ENCODE measurements at places on chromosomes 6 and 20. TPM values are rescaled to one million over a fixed set of nuclear protein-coding genes. Genes with fewer than 3 reads are reported as not detected.

- DNase-seq, result no peak
Measured at GRCh38 chr6:87660226-87660911, 41.7 kb downstream of the AKIRIN2 start.

TRIM15 gene
- total RNA-seq, result 1.6 TPM

DNA sequence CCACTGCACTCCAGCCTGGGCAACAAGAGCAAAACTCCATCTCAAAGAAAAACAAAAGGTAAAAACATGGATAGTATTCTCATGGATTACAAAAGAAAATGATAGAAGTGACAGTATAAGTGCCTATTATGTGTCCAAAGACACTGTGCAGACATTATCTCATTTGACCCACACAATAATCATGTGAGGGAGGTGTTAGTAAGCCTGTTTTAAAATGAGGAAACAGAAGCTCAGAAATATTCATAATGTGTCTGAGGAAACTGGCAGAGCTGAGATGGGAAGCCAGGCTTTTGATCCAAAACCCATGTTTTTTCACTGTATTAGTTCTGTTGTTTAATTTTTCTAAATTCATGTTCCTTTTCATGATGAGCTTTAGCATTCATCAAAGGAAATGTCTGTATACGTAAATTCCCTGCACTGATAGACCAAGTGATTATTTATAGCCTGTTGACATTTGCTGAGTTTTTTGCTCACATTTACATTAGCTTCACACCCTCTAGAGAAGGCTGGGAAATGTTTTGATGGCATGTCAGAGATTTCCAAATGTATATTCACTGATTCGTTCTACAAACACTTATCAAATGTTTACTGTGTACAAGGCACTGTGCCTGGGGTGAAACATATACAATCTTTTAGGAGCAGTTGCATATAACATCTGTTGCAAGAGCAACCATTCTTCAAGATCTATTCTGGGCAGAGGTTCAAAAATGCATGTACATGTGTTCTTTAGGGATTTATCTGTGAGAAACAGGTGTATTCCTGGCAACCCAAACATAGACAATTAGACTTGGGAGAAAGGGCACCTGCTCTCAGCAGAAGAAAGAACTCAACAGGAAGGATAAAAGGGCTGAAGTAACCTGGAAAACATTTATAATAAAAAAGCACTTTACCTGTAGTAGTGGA lies 331.5 kb downstream of the SAMD5 start:
- DNase-seq, result no peak

DNA sequence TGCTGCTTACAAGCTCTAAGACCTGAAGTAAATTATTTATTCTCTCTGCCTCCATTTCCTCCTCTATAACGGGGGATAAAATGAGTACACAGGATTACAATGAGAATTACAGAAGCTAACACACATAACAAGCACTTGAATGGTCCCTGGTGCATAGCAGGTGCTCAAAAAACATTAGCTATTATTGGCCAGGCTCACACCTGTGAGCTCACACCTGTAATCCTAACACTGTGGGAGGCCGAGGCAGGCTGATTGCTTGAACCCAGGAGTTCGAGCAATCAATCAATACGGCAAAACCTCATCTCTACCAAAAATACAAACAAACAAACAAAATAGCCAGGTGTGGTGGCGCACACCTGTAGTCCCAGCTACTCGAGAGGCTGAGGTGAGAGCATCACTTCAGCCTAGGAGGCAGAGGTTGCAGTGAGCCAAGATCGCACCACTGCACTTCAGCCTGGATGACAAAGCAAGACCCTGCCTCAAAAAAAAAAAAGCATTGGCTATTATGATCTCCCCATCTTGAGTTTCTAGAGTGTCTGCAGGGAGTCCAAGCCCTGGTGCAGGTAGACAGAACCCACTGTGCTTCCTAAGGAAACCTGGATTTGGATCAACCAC lies 68.1 kb downstream of the PREX1 start:
- DNase-seq, result no peak

DNA sequence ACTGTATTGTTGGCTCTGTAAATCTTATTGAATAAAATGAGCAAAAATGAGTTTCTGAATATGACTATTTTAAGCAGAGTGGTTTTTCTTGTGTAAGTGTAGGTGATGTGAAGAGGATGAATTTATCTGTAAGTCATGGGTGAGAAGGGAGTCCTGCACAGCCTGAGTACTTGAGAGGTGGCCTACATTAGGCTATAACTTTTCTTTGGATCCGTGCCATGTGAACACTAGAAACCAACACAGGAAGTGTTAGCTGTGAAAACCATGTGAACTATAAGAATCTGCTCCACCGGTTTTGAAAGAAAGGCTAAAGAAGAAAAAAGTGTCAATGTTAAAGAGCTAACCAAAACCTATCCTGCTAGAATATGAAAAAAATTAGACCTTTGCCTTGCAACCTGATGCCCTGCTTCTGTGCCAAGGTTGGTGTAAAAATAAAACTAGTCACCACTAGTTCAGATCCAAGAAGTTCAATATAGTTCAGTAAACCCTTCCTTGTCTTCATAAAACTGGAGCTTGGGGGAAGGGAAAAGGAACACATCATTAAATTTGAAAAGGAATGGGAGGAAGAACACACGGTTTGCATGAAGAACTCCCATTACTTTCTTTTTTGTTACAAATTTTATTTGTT lies 21.3 kb downstream of the PLCB1 start:
- DNase-seq, result no peak

RAET1L gene
- total RNA-seq, result not detected

GRCh38 chr6:63014290-63014689 lies 197.0 kb upstream of the FKBP1C start:
- DNase-seq, result no peak

ABCF1 gene
- total RNA-seq, result 91.3 TPM

GRCh38 chr6:25732468-25733198 lies 21.9 kb upstream of the SLC17A4 start:
- no peak for DNase-seq

BPIFA2 gene
- not detected for total RNA-seq

DNA sequence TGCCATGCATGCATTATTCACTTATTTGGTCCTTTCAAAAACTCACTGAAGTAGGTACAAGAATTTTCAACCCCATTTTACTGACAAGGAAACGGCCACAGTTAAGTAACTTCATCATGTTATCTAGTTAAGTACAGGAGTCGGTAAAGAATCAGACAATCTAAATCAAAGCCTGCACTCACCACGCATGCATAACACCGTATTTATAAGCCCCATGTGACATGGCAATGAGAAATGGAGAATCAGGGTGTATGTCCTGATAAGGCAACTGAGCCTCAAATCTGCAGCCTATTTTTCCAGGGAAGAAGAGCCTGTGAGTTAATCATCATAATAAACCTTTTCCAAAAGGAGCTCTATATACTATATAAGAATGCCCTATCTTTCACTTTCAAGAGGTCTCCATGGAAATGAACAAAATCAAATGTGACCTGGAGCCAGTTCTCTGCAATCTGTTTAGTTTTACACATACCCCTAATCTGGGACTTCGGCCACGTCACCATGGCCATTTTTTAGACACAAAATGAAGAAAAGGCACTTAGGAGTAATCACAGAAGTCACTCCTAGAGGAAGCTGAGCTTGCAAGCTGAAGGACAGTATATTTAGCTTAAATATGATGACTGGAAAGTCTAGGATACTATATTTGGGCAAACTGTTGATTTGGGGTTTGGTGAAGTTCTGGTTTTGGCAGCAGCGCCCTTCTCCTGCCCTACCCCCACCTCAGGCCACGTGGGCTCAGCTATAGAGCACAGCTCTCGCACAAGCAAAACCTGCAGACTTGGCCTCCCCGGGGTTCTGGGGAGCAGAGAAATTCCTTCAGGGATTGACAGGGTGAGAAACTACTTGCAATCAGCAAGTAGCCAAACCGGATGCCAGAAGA lies 19.2 kb downstream of the TRAM2 start:
- no peak for DNase-seq

DNA sequence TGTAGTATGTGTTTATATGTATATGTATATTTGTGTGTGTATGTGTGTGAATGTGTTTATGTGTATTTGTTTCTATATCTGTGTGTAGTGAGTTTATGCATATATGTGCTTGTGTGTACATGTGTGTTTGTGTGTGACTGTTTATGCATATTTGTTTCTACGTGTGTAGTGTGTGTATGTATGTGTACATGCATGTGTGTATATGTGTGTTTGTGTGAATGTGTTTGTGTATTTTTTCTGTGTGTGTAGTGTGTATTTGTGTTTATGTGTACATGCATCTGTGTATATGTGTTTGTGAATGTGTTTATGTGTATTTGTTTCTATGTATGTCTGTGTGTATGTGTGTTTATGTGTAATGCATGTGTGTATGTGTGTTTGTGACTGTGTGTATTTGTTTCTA lies 12.1 kb upstream of the SMOC2 start:
- DNase-seq, result no peak

DNA sequence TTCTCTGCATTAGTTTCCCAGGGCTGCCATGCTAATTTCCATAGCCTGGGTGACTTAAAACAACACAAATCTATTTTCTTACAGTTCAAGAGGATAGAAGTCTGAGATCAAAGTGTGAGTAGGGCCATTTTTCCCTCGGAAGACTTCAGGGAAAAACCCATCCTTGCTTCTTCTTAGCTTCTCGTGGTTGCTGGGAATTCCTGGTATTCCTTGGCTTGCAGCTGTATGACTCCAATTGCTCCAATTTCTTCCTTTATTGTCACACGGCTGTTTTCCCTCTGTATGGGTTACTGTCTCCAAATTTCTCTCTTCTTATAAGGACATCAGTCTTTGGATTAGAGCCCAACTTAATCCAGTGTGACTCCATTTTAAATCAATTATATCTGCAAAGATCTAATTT lies 128.4 kb upstream of the JAG1 start:
- DNase-seq, result no peak

GRCh38 chr20:48668451-48668946 lies 159.3 kb downstream of the PREX1 start:
- no peak for DNase-seq

GRCh38 chr20:4973330-4974097 lies 27.8 kb downstream of the SLC23A2 start:
- DNase-seq, result peak; percentile 64
